GM23338 (cell line): ENCODE measurements at places on chromosomes 1 and 21. TPM values are rescaled to one million over a fixed set of nuclear protein-coding genes. Genes with fewer than 3 reads are reported as not detected.

MACO1 gene
- polyA plus RNA-seq = 10.3 and 10.6 TPM in 2 replicates

KCNJ10 gene
- polyA plus RNA-seq = 1.2 and 1.4 TPM in 2 replicates

NR1I3 gene
- polyA plus RNA-seq = 0.40 and 0.50 TPM in 2 replicates

EDN2 gene
- polyA plus RNA-seq = not detected in 2 replicates

KCNE2 gene
- 0.49 and 0.55 TPM in 2 replicates for polyA plus RNA-seq

CAMTA1 gene
- polyA plus RNA-seq = 519 and 580 TPM in 2 replicates
